ENCODE measurements at places on chromosomes 6 and 20.

- no peak for DNase-seq
These were observed 235.6 kb upstream of the PRDM1 start for GRCh38 chr6:105850261-105851112.

DNA sequence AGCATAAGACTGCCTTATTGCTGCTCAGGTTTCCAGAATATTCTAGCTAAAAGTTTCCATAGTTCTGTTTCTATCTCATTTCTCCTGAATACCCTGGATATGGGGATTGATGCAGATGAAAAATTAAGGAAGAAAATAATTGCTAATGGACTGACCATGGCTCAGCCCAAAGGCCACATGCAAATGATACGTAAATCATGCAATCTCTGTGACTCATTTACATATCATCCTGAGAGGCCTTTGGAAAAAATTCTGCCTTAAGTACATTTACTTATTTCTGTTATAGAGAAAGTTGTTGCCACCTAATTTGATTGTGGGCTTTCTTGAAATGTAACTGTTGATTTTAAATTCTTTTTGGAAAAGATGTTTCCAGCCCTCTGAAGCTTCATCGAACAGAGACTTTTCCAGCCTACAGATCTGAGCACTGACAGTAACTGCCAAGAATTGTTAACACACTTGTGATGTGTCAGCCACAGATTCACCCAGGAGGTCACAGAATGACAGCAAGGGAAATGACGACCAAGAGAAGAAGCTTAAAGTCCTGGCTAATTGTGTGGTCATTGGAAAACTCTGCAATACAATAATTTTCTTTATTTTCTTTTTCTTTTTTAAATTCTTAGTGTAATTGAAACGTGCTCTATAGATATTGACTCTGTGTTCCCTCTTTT, 174.8 kb downstream of the DOK5 start:
- DNase-seq, result no peak

DNA sequence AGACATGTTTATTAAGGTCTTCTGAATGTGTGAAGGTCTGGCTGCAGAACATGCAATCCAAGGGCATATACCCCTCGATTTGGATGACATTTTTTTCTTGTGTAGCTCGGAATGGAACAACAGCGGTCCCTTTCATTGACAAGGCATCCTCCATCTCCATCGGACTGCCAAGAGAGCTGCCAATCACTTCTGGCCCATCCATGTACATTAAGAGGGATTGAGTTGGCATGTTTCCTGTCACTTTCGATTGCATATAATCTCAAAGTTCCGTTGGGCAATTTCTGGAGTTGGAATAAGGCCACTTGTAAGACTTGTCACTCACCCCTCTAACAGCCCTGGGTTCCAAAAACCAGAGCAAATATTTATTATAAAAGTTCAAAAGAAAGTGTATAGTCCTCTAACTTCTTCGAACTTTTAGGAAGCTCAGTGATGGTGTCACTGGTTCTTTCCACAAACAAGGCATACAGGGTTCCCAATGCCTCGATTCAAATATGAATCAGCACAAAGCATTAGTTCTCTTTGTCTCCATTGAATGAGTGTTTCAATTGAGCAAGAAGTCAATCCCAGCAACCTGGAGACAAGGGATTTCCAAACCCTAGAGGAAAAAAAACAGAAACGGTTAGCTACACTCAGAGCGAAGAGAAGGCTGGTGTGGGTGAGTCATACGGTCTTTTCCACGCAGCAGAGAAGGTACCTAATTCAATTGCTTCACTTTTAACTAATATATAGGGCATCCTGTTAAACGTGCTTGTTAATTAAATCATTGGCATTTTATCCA, 10.9 kb downstream of the ZNF217 start:
- no peak for DNase-seq

GRCh38 chr20:54275359-54276111, 67.6 kb downstream of the PFDN4 start:
- no peak for DNase-seq

- DNase-seq, result no peak
These were observed 145.4 kb downstream of the PRKN start for GRCh38 chr6:162581988-162582780.

GRCh38 chr6:111258615-111259088, 171.3 kb downstream of the SLC16A10 start:
- no peak for DNase-seq

DNA sequence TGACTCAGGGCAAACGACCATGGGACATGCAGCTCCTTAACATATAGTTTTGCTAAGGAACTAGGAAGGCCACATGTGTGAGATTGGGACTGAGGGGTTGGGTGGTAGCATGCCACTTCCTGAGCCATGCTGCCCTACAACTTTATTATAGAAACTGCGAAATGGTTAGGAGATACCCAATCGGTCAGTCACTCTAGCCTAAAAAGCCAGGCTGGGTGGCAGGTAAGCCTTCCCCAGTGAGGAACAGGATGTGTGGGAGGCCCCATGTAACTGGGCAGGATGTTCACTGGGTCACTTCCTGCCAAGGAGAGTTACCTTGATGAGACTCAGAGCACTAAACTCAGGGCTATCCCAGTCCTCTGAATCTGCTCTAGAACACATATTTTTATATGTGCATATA, 123.5 kb downstream of the MAP3K7 start:
- DNase-seq, result no peak

- DNase-seq, result no peak
These were observed 184.2 kb downstream of the ANKRD60 start for GRCh38 chr20:58044286-58044685.

DNA sequence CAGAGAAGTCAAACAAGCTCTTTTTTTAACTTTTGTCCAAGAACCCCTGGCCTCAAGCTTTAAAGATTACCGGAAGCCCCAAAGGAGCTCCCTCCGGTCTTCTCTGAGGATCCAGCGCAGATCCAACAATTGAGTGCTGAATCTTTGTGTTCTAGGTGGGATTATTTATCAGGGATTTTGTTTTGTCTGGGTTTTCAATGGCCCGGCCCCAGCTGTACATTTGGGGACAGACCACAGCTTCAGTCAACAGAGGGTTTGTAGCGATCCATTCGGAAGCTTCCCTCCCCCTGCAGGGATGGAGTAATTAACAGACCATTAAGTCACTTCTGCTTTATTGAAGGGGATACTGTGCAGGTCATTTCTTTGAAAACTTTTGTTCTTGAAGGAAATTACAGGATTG, 7.8 kb downstream of the OLIG3 start:
- no peak for DNase-seq

DNA sequence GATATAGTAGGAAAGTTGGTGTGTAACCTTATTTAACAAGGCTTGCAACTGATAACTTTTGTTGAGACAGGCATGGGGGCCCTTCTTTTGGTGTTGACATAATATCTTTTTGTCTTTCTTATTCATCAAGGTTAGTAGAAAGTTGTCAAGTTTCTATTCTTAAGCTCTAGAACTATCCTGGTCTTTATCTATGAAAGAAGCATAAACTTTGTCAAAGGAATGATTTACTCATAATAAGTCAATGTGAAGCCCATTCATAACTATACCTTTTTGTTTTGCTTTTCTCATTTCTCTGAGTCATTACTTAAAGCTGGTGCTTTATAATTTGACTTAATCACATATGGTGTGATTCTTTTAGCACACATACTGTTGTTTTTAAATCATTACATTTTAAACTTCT, 312.4 kb downstream of the UTRN start:
- no peak for DNase-seq

GRCh38 chr20:25389401-25389857, 1.2 kb downstream of the ABHD12 start:
- no peak for DNase-seq

DNA sequence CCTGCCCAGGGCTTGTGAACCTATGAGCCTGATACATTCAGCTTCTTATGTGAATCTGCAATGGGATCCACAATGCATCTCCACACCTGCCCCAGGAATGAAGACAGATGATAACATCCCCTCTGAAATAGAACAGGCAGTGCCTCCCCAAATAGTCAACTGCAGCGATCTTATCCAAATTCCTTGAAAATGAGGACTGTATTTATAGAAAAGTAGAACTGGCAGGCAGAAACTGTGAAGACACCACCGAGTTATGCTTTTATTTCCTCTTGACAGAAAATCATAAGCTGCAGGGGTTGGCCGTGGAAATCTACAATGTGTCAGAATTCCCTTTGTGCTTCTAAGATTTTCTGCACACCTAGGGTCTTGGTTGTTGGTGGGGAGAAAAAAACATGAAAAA, 270.3 kb downstream of the TBC1D7 start:
- DNase-seq, result no peak

GRCh38 chr6:136923116-136923953, 1.2 kb downstream of the SLC35D3 start:
- no peak for DNase-seq

DNA sequence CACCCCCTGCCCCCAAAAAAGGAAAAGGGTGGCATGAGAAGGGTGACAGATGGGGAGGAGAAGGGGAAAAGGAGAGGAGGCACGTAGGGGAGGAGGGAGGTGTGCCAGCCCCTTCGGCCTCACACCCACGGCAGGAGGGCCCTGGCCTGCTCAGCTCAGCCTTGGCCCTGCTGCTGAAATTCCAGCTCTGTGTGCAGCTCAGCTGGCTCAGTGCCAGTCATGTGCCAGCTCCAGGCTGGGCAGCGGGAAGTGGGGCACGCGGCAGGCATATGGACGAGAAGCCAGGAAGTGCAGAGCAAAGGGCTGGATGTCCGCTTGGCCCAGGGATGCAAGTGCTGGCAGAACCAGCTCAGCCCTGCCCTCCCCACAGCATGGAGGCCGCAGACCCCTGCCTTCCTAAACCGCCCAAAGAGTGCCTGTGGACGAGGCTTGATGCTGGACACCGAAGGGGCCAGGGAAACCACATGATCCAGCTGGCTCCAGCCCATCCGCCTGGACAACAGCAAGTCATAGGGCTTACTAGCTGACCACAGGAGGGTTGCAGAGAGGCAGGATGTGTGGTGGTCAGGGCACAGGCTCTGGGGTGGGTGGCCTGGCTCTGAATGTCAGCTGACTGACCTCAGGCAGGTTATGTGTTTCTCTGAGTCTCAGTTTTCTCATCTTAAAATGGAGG, 60.2 kb downstream of the NOL4L start:
- DNase-seq, result no peak

DNA sequence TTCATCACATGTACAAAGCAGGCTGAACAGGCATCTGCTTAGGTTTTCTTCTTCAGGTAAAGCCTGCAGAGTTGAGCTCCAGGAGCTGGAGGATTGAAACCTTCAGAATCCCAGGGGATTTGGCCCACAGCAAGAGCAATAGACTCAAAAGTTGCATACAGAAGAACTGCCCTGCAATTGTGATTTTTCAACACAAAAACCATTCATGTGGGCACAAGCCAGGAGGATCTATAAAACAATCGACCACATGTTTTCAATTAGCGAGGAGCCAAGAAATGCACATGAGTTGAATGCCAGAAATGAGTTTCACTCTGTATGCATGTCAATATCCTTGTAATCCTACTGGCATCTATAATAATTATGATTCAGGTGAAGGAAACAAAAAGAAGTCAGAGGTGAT, 576.4 kb downstream of the HDGFL1 start:
- DNase-seq, result no peak

DNA sequence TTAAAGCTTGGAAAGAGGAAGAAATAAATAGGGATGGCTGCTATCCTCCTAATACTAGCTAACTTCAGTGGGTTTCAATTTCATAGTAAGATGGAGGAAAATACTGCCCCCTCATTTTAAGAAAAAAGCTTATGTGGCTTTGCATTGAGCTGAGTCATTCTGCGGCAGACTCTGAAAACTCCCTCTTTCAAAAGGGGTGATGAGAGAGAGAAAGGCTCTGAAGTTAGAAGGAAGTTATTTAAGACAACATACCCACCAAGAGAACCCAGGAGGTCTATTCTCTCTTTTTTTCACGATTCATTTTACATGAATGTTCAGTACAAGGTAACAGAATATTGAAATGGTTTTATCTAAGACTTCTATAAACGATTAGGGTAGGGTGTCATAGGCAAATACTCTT, 4.5 kb downstream of the PRDM13 start:
- DNase-seq, result no peak

DNA sequence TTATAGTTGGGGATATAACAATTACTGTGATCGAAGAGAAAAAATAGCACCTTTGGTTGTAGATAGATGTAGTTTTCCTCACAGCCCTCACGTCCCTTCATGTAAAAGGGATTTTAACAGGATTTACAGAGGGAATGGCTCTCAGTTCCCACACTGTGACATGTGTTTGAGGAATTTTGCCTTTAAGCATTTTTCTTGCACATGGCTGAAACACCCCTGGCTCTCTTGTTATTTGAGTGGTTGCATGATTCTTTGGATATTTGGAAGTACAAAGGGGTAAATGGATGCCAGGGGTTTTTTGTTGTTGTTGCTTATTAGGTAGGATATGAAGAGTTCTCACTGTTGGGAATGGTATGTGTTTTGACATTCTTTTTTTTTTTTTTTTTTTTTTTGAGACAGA, 48.2 kb downstream of the JAG1 start:
- no peak for DNase-seq

DNA sequence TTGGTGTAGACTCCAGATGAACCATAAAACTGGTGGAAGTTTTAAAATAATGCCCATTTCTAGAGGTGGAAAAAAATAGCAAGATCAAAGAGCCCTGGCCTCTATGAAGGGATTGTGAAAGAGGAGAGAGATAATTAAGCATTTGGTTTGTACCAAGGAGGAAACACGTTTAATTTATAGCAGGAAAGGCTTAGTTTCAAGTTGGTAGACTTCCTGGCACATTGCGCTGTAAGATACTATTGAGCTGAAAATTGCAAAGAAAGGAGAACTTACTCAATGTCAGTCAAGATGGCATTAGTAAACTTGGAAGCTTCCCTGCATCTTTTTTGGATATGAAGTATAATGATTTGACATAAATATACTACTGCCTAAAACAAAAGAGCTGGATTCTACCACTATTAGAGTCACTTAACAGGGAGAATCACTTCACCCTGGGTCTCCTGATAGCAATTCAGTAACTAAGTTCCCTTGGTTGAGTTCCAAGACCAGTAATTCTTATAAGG, 24.4 kb downstream of the MARCKS start:
- DNase-seq, result no peak

GRCh38 chr6:170149681-170150589, 140.9 kb downstream of the DLL1 start:
- no peak for DNase-seq

DNA sequence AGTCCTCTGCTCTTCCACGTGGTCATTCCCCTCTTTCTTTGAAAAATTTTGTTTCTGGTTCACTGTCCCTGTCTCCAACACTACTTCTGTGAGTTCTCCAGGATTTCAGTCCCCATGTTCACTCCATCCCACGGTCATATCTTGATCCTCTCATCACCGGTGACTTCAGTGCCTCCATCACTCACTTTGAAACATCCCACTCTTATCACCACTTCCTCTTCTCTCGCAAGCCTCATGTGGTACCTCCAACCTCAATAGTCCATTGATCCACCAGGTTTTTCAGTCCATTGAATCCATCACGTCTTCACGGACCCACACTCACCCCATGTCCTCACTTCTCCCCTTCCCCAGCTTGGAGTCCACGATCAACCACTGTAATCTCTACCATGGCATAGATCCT, 64.8 kb downstream of the CARMIL1 start:
- no peak for DNase-seq

- no peak for DNase-seq
These were observed 136.5 kb downstream of the SMOC2 start for GRCh38 chr6:168577496-168577895.

GRCh38 chr6:13298446-13298845, 29.9 kb downstream of the TBC1D7 start:
- DNase-seq, result no peak

Measured in mucosa of descending colon (tissue), 3 donors.